Bronchial smooth muscle cell (primary cell): ENCODE measurements at places on chromosomes 7 and 10. TPM values are rescaled to one million over a fixed set of nuclear protein-coding genes. Genes with fewer than 3 reads are reported as not detected.

Gene DNTT
- total RNA-seq, result not detected in 2 replicates

Gene SOSTDC1
- 0.16 TPM in 1 of 2 replicates, not detected in the other for total RNA-seq

Gene PLEKHS1
- not detected in 2 replicates for total RNA-seq

Gene ZC3HAV1L
- total RNA-seq, result 2.8 and 3.8 TPM in 2 replicates

Gene PTPN20
- under 0.01 and 0.09 TPM in 2 replicates for total RNA-seq

Gene MALRD1
- total RNA-seq, result 0.16 and 0.60 TPM in 2 replicates

Gene LIPN
- total RNA-seq, result not detected in 2 replicates

Gene TECTB
- total RNA-seq, result not detected in 2 replicates

Gene CXCL12
- total RNA-seq, result 54.7 and 125 TPM in 2 replicates
